ENCODE measurements at places on chromosomes 1 and 21. TPM values are rescaled to one million over a fixed set of nuclear protein-coding genes. Genes with fewer than 3 reads are reported as not detected.

DNA sequence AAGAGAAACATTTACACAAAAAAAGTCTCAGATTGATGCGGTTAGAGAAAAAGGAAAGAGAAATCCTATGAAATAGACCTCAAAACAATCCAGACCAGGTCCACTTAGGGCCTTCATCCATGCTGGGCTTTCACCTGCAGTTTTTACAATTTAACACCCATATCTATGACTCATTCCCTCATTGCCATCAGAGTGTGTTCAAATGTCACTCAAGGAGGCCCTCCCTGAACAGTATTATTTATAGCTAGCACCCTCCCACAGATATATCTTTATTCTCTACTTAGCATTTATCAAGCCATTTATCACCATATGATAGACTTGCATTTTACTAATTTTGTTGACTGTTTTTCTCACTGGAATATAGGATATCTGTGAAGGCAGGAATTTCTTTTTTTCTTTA, 824 bp upstream of the KRTAP21-3 start:
- no peak for DNase-seq

Gene C1orf94
- not detected for total RNA-seq

DNA sequence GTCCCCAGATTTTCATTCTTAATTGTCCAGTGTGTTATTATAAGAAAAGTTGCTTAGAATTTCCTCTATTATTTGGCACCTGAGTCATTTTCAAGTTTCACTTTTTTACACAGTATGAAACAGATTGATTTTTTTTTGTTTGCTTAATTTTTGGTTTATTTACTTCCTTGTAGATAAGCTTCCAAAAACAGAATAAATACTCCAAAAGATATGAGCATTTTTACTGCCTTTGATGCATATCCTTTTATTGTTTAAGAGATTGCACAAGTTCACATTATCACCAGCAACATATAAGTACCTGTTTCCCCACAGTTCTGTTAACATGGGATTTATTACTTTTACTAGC, 36.3 kb upstream of the AHCYL1 start:
- DNase-seq: no peak

DNA sequence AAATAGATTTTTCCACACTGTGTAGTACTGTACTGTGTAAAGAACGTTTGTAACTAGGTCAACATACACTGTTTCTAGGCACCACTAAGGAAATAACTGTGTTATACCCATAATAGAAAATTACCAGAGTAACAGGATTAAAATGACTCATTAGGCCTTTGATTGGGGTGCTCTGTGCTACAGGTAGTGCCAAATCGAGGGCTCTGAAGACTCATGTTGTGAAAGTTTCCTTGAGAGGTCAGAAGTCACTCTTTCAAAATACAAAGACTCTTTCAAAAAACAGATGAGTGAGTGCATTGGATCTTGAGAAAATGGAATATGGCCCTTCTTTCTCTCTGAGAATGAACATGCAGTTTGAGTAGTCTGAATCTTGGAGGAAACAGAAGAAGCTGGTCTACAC, 143.0 kb downstream of the MRPL39 start:
- DNase-seq: no peak

Measured in kidney epithelial cell (primary cell).